Left renal cortex interstitium (tissue), 4 donors: ENCODE measurements at places on chromosomes 1 and 21. TPM values are rescaled to one million over a fixed set of nuclear protein-coding genes. Genes with fewer than 3 reads are reported as not detected.

DNA sequence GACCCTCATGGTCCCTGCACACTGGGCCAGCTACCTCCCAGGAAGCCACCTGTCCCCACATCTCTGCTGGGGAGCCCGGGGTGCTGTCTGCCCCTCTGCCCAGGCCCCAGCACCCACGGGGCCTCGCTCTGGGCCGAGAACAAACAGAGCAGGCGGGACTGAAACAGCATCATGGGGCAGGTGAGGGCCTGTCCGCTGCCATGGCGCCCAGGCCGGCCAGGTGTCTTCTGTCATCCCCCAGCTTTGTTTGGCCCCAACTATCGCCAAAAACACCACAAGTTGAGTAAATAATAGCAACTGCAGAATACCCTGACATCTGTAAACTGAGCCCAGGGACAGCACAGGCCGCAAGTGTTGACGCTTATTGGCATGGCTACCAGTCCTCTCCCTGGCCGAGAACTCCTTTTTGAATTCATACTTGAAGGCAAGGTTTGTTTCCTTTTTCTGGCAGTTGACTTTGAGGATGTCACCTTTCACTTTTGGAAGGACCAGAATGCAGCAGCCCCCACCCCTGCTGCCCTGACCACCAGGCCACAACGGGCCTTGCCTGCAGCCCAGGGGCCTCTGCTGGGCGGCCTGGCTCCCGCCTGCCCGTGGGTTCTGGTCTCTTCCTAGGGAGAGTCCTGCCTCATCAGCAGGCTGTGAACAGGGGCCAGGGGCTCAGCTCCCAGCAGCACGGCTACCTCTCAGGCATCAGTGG, 152.7 kb downstream of the CASZ1 start:
- no peak for DNase-seq

GRCh38 chr1:9724706-9725476, 73.4 kb downstream of the PIK3CD start:
- no peak for DNase-seq

The AMY1A gene
- polyA plus RNA-seq: 0.57 TPM

DNA sequence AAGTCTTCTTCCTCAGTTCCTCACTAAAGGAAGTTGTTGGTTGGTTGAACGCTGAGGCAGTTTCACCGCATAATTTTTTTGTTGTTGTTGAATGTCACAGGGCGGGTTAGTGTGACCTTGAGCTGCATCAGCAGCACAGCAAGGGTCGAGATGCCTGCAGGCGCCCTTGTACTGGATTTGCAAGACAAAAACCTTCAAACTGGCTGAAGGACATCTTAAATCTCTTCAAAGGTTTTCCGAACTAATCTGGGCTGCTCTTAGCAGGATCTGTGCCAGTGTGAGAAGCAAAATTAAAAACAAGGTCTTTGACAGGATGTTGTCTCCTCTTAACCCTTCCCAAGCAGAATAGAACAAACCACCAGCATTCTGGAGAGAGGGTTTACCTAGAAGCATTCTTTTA, 59.4 kb downstream of the NRIP1 start:
- DNase-seq: no peak

- no peak for DNase-seq
Measured at GRCh38 chr1:9629445-9630201, 21.9 kb upstream of the PIK3CD start.

The SPRR1B gene
- not detected for polyA plus RNA-seq

GRCh38 chr21:14911351-14911750, 153.4 kb downstream of the NRIP1 start:
- DNase-seq: no peak

The KCNK2 gene
- polyA plus RNA-seq: 1.8 TPM

DNA sequence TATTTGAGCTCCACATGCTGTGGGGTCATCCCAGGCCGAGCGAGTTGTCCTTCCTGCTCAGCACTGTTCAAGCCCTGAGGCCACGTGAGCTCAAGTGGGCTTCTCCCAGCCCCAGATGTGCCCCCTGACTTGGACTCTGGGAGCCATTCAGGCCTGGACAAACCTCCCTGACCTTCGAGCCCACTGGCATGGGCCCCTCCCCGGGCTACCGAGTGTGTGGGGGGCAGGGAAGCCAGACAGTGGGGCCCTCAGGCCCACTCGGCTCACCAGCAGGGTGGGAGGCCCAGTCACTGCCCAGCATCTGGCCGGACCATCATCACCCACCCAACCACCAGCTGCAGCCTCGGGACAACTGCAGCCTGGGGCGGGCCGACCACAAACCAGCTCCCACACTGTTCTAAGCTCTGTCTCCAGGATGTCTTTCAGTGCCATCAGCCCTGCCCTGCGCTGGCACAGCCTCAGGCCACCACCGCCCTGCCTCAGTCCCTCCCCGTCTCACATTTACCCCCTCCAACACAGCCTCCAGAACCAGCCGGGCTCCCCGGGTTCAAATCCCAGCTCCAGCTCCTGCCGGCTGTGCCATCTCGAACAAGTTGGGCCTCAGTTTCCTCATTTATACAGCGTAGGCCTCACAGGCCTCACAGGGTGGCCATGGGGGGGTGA, 20.9 kb upstream of the PLEKHG5 start:
- DNase-seq: no peak

DNA sequence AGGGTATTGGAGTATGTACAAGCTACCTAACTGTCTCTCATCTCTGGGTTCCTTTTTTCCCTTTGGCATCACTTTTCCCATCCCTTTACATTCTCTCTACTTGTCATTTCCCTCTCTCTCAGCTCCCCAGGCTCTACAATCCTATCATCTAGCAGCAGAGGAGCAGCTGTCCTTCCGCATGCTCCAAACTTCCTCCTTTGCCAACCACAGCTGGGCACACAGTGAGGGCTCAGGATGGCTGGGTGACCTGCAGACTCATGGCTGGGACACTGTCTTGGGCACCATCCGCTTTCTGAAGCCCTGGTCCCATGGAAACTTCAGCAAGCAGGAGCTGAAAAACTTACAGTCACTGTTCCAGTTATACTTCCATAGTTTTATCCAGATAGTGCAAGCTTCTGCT, 561 bp downstream of the CD1E start:
- DNase-seq: no peak

DNA sequence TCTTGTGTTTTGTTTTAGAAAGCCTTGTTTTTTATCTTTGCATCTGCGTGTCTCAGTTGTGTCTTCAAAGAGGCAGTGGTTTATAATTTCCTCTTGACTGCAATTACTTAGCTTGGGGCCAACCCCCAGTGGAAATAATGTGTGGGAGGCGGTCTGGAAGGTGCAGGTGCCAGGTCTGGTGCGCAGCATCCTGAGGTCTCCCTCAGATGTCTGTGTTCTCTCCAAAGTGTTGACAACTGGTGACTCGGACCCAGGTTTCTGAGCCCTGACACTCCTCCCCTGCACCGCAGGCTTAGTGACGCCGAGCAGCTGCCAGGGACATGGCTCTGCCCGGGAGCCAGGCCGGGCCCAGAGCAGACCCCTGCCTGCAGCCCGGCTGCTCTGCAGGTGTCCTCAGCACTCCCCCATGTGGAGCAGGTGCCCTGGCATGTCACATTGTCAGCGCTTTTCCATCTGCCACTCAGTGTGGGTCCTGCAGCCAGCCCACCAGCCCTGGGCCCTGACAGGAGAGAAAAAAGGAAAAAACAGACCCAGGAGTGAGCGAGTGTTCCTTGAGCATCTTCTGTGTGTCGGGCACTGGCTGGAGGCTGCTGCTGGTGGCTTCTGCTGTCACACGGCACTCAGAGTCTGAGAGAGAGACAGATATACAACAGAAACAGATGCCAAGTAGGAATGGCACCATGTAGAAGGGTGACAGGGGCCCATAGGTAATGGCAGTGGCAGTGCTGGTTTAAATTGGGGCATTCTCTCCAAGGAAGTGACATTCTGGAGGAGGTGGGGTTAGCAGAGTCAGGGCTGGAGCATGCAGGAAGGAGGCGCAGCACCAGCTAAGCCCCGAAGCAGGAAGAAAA, 24.8 kb upstream of the SELENON start:
- DNase-seq: no peak

- DNase-seq: no peak
Measured at GRCh38 chr1:162699366-162699765, 67.1 kb downstream of the DDR2 start.

The GLRX2 gene
- 12.2 TPM for polyA plus RNA-seq

- DNase-seq: no peak
Measured at GRCh38 chr1:56466538-56466937, 112.8 kb downstream of the PLPP3 start.

The MPZ gene
- polyA plus RNA-seq: 4.8 TPM

GRCh38 chr1:226600254-226600653, 51.7 kb downstream of the STUM start:
- DNase-seq: no peak

DNA sequence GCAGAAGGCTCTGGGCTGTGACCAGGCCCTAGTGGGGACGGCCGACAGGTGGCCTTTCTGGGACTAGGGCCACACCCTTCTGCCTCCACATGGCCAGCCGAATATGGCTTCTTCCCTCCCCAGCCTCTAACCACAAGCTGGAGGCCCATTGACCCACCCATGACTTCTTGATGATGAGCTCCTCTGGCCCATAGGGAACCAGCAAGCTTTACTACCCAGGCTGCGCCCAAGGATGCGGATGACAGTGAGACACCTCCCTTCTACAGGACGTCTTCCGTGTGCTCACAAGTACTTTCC, 41.0 kb downstream of the LDLRAD2 start:
- DNase-seq: no peak

- DNase-seq: no peak
Measured at GRCh38 chr1:241997401-241997998, 1.4 kb downstream of the MAP1LC3C start.

GRCh38 chr1:204503913-204504519, 9.4 kb upstream of the PIK3C2B start:
- DNase-seq: no peak

The ZNF683 gene
- polyA plus RNA-seq: not detected

The AIM2 gene
- polyA plus RNA-seq: 0.17 TPM

- DNase-seq: no peak
Measured at GRCh38 chr1:218521414-218522169, 176.5 kb downstream of the TGFB2 start.

The AIRE gene
- 0.61 TPM for polyA plus RNA-seq

- DNase-seq: no peak
Measured at GRCh38 chr1:42141978-42142377, 11.2 kb upstream of the GUCA2B start.

DNA sequence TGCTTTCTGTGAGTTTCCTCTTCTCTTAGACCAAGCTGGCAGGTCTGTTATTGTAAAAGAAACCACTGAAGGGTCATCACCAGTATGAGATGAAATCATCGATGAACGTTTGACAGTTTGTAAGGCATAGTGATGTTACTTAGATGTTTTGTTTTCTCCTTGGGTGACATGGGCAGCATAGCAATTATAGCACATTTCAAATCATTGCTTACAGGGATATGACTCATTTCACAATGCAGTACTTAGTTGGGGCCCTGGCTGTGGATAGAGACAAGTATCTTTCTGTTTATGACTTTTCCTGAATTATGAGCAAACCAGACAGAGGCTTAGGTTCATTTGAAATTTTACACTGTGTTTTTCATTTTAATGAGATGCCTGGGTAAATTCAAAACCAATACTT, 313.0 kb downstream of the RWDD3 start:
- no peak for DNase-seq

DNA sequence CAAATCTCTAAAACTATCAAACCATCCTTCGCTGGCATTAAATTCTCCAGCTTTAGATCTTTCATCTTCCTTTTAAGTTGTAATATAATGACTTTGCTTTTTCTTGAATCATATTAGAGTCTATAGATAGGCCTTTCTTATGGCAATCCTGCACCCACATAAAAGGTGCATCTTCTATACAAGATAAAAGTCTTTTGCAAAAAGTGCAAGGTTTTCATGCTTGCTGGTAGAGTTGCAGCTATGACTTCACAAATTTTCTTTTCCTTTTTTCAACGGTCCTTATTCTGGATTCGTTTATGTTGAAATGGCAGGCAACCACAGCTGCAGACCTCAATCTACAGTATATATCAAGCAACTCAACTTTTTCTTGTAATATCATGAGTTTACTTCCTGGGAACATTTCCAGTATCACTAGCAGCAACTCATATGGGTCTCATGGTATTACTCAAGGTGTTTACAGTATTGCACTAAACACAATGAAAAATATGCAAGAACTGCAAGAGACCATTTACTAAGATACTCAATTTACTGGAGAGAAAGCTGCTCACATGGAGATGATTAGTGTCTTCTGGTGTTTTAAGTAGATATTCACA, 22.1 kb downstream of the OMA1 start:
- no peak for DNase-seq

DNA sequence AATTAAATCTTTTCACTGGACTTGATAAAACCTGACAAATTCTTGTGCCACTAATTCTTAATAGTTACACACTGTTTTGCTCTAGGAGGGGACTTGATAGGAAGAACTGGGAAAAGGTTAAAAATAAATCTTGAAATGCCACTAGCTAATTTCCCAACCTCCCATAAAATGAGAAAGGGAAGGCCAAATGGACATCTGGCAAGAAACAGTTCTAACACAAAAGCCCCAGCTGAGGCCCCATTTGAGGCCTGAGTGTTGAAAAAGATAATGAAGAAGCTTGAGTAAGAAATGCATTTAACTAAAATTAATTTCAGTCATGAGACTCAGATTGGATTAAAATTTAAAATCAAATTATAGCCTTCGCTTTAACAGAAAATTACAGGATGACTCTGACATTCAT, 11.2 kb upstream of the RAP1GAP start:
- no peak for DNase-seq

GRCh38 chr1:234229581-234230387, 143.5 kb upstream of the COA6 start:
- no peak for DNase-seq

DNA sequence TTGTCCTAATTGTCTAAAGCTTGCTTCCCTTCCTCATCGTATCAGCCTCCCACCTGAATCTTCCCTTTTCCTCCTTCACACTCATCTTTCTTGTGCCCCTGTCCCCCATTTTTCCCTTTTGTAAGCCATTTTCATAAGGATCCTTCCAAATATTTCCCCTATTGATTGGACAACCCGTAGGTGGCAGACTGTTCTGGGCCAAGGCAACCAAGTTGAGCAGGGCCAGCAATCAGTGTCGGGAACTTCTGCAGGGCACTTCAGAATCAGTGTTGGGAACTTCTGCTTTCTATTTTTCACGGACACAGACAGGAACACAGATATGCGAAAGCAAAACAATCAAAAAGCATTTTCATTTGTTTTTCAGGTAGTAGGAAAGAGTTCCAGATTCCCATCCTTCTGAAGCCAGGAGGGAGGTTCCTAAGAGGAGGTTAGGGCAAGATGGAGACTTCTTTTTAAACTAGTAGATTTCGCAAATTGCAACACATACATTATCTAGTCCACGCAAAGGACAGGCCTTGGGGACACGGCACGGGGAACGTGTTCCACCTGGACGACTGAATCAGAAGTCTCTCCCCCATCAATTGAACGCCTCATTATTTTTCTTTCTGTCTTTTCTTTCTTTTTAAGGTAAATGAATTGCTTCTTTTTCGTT, 691 bp upstream of the MPZL1 start:
- DNase-seq: peak; percentile 24
